ENCODE measurements at places on chromosomes 12 and 14. TPM values are rescaled to one million over a fixed set of nuclear protein-coding genes. Genes with fewer than 3 reads are reported as not detected.

The ANG gene
- 7.0 TPM for total RNA-seq

The CCDC198 gene
- 1.8 TPM for total RNA-seq

The SIRT4 gene
- total RNA-seq, result 0.65 TPM

The KRT81 gene
- total RNA-seq, result 3,573 TPM

The LDHB gene
- 1,683 TPM for total RNA-seq

The ANO4 gene
- total RNA-seq, result not detected

The TAS2R8 gene
- not detected for total RNA-seq

Measured in A549 treated with dexamethasone at 1 μM for 4 hours (cell line).